ENCODE measurements at places on chromosomes 5 and 9.

DNA sequence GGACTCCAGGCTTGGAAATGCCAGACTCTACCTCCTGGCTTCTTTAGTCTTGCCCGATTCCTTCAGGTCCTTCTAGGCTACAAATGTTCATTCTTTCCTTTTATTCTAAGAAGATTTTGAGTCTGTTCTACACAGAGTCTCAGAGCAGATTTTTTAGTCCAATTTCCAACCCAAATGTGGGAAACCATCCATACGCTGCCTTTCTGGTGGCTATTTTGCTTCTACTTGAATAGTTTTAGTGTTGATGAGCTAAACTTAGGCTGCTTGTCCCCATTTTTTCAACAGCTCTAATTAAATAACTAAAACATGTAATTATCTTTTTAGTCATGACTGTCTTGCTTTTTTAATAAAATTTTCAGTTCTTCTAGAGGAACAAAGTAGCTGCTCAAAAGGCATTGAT is 112.4 kb upstream of the KLF9 start:
- no peak for DNase-seq

DNA sequence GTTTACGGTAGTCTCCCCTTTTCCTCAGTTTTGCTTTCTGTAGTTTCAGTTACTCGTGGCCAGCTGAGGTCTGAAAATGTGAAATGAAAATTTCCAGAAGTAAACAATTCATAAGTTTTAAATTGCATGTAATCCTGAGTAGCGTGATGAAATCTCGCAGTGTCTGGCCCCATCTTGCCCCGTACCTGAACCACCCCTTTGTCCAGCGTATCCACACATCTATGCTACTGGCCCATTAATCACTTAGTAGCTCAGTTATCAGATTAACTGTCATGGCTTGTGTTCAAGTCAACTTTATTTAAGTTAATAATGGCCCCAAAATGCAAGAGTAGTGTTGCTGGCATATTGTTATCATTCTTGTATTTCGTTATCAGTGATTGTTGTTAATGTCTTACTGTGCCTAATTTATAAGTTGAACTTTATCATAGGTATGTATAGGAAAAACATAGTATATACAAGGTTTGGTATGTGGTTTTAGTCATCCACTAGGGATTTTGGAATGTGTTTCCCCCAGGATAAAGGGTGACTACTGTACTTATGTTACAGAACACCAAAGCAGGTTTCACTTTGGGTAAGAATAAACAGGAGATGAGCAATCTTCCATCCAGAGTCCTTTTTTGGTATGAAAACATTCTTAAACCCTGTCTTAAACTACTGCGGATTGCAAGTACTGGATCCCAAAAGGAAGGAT is 118.4 kb upstream of the KCNN2 start:
- no peak for DNase-seq

DNA sequence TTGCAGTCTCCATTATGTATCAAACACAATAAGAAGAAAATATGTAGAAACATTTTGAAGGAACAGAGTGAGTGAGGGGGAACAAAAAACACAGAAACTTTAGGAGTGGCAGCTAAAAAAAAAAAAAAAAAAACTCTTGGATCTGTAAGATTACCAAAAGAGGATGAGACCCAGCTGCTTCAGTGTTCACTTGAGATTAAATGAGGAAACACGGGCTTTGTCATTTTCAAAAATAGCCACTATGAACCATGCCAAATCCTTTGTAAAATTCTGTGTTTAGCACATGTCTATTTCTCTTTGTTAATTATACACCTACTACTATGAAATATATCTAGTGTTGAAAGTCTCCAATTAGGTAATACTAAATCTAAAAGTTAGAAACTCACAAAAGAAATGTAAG is 485.9 kb downstream of the EFNA5 start:
- no peak for DNase-seq

GRCh38 chr9:109799141-109799540 is 19.1 kb downstream of the PALM2AKAP2 start:
- no peak for DNase-seq

DNA sequence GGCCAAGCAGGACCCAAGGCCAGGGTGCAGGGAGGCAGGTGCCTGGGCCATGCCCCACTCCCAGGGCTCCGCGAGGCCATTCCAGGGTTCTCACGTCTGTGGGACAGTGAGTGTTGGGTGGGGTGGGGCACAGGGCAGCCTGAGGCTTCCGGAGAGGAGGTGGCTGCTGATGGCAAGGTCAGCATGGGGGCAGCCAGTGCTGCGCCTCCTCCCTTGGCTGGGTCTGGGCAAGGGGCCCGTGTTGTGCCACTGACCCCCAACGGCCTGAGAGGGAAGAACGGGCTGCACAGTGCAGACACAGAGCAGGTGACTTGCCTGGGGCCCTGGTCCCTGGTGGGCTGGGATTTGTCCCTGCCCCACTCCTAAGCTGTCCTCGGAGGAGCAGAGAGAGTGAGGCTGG is 82.1 kb downstream of the RXRA start:
- no peak for DNase-seq

DNA sequence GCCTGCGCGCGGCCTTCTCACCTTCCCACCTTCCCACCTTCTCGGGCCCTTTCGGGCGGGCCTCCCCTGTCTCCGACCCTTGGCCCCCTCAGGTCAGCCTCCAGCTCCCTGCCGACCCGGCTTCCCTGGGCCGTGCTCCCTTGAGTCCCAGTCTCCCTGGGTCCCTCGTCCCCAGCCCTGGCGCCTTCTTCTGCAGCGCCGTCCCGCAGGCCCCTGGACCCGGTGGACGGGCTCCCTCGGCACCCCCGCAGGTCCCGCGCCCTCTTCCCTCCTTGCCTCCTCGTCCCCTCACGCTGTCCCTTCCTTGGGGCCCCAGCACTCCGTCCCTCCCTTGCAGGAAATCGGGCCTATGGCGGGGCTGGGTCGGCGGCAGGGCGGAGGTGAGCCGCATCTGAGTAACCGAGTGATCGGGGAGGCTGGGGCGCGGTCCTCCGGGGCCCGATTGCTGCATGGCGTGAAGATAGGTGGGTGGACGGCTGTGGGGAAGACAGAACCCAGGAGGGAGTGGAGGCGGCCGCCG is 7.6 kb downstream of the ARPC5L start:
- peak; percentile 27 for DNase-seq

DNA sequence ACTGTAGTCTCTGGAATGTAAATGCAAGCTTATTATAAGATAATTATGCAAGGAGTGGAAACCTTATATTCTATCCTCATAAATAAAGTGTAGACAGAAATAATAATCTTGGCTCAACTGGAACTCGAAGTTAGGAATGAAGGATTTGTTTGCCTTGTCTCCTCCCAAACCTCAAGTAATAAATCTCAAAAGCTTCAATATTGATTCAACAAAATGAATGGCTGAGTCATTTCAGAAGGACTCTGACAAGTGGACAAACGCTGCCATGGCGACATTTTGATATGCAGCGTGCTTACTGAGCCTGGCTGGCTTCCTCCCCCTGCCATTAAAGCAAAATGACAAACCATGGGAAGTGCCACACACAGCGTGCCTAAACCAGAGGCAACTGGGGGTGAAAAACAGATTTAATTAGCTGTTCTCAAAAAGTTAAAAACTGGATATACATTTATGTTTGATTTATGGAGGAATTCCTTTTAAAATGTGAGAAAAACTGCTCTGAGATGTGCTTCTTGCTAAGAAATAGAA is 10.5 kb upstream of the ADGRV1 start:
- DNase-seq = no peak

DNA sequence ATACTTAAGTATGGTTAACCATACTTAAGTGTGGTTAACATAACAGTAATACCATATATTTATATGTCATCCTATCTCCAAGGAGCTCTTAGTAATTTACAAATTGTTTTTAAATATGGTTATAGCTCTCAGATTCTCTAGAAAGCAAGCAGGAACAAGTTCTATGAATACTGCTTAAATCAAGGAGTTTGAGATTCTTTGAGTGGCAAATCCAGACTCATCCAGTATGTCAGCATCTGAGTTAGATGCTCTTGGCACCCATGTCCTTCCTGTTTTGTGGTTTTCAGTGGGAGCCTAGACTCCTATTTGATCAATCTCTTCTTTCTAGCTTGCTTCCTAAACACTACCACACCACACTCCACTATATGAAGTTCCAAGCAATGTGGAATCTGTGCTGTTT is 114.7 kb upstream of the GDNF start:
- DNase-seq = no peak

DNA sequence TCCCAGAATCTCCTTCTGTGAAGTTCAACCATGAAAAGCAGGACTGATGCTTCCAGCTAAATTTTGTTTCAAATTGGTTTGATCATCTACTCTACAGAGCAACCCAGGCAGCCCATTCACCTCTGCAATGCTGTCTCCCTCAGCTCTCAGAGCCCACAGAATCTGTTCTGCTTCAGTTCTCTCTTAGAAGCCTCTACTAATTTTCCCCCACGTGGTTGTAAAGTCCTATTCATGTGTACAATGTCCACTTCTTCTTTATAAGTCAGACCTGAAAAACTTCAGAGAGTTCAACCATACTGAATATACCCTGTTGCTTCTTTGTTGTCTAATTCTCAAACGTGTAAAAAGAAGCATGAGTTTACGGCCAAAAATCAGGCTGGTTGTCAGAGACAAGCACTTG is 21.3 kb upstream of the FAM13B start:
- no peak for DNase-seq

DNA sequence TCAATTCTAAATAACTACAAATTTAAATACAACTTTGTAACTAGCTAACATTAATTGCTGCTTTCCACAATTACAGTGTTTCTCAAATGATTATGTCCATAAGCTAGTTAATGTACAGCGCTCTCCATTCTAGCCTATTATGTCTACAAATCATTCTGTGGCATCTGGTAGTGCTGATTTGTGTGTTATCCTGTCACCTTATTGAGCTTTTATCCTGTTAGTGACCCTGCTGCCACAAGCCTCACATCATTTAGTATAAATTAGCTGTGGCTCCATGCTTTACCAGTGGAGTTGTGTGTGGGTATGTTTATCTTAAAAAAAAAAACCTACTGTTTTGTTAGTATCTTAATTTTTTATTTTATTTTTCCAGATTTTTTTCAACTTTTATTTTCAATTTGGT is 112.6 kb upstream of the PJA2 start:
- no peak for DNase-seq

GRCh38 chr5:56527174-56527573 is 288.2 kb upstream of the MAP3K1 start:
- no peak for DNase-seq

DNA sequence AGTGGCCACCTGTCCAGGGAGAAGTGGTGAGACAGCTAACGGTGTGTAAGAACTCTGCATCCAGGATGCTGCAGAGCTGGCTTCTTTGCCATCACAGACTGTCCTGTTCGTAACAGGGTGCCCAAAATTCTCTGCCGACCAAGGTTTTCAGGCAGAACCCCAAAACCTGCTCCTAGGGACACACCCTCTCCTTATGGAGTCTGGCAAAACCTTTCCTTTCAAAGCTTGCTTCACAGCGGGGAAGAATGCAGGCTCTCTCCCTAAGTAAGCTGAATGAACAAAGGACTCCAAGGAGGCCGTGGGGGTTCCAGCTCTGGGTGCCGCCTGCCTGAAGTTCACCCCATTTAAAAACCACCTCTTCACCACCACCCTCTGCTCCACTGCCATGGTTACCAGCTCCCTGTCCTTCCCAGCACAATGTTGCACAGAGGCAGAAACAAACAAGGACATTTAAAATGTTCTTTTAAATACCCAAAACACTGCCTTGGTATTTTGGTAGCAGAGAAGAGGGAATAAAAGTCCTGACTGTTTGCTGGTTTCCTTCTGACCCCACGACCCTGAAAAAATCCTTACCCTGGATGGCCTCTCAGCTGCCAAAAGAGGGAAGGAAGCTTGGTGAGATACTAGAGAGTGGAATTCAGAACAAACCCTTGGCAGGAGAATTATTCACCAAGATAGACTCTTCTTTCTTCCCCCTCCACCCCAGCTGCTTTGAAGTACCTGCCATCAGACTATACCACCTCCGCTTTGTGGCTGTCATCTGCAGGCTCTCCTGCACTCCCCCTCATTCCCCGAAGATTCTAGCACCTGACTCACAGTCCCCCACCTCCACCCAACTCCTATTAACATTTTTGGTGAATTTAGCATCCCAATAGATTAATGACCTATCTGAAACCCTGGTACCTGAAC is 7.1 kb upstream of the KLF9 start:
- peak; percentile 17 for DNase-seq
